ENCODE measurements at places on chromosomes 16 and 17. TPM values are rescaled to one million over a fixed set of nuclear protein-coding genes. Genes with fewer than 3 reads are reported as not detected.

FBXW10 gene
- under 0.01 TPM for total RNA-seq

C16orf46 gene
- total RNA-seq, result 0.57 TPM

SDK2 gene
- under 0.01 TPM for total RNA-seq

G6PC1 gene
- total RNA-seq, result not detected

SPNS3 gene
- total RNA-seq, result not detected

HSD3B7 gene
- 37.9 TPM for total RNA-seq

ST6GALNAC2 gene
- 1.3 TPM for total RNA-seq

TBC1D28 gene
- not detected for total RNA-seq

CCDC144A gene
- 18.2 TPM for total RNA-seq

KRTAP4-6 gene
- not detected for total RNA-seq

CDK5RAP3 gene
- total RNA-seq, result 85.3 TPM

TPSB2 gene
- total RNA-seq, result not detected

RNF167 gene
- total RNA-seq, result 21.2 TPM

TBC1D3E gene
- total RNA-seq, result not detected

SLC12A3 gene
- total RNA-seq, result not detected

NKD1 gene
- total RNA-seq, result 0.14 TPM

APOBR gene
- not detected for total RNA-seq

PGAP6 gene
- 146 TPM for total RNA-seq

ZG16B gene
- 0.29 TPM for total RNA-seq

ADAM11 gene
- 0.57 TPM for total RNA-seq

METTL26 gene
- total RNA-seq, result 106 TPM

SOST gene
- not detected for total RNA-seq

KRTAP9-2 gene
- not detected for total RNA-seq

RCVRN gene
- total RNA-seq, result not detected

TNFRSF13B gene
- total RNA-seq, result not detected

C16orf89 gene
- total RNA-seq, result 0.22 TPM

RNPS1 gene
- total RNA-seq, result 122 TPM

SEPTIN12 gene
- not detected for total RNA-seq

PSMD7 gene
- total RNA-seq, result 96.4 TPM

NPIPA3 gene
- 0.29 TPM for total RNA-seq

GABARAP gene
- 548 TPM for total RNA-seq

NOD2 gene
- total RNA-seq, result not detected

ADAMTS18 gene
- total RNA-seq, result 0.22 TPM

GPR179 gene
- not detected for total RNA-seq

PIRT gene
- total RNA-seq, result not detected

PHB1 gene
- 92.4 TPM for total RNA-seq

CMTM2 gene
- not detected for total RNA-seq

KCNJ12 gene
- under 0.01 TPM for total RNA-seq

ANKRD11 gene
- total RNA-seq, result 130 TPM

SCGB1C2 gene
- not detected for total RNA-seq

CDR2L gene
- total RNA-seq, result 44.7 TPM

QRICH2 gene
- total RNA-seq, result 3.4 TPM

TBC1D3B gene
- total RNA-seq, result 0.29 TPM

Data from placental pericyte (primary cell).